ENCODE measurements at places on chromosomes 2 and 18.
A peak's percentile ranks its signal among the peaks of the same experiment; 100 is the strongest.

DNA sequence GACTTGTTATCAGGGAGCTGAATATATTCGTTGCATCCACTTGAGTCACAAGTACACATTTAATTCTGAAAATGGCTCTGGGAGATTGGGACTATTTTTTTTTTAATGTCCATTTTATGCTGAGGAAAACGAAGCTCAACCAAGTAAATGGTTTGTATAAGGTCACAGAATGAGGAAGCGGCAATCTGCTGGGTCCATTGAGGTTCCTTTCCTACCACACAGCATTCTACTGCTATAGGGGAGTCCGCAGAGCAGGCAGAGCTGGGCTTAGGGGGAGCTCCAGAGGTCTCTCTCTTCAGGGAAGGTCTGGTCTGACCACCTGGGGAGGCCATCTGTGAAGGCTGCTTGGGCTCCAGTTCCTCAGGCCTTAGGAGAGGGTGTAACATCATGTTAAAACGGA, 77.9 kb downstream of the MCFD2 start:
- H3K36me3 ChIP-seq = no peaks in the 10 kb centered on the region
- peaks cover 8% of the 10 kb centered on the region for H3K27me3 ChIP-seq
- H3K27ac ChIP-seq = no peak overlapping the region
- H3K4me1 ChIP-seq = peaks cover 5% of the 10 kb centered on the region
- DNase-seq = no peak

DNA sequence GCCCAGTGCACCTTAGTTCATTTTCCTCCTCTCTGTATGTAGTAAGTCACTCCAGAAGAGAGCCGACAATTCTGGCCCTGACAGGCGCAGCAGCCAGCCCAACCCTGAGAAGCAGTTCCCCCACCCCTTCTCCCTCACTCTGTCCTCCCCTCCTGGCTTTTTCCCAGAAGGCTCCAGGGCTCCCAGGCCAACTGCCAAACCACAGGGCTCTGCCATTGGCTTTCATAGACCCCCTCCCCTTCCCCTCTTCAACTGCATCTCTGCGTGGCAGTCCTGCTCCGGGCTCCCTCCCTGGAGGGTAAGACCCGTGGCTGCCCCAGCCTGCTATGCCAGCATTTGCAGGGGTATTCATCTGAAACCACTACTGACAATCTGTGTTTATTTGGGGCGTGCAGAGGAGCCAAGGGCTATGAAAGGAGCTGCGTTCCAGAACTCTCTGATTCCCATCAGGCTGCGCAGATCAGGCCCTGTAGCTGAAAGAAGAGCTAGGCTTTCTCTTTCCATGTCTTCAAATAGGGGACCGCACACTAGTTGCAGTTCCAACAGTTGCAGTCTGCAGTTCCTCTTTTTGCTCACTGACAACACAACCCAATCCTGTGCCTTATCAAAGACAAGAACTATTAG, 388.6 kb upstream of the TNP1 start:
- peaks cover 11% of the 10 kb centered on the region for H3K27me3 ChIP-seq
- H3K4me1 ChIP-seq = peaks cover 4% of the 10 kb centered on the region
- H3K36me3 ChIP-seq = no peaks in the 10 kb centered on the region
- no peak overlapping the region for H3K4me3 ChIP-seq
- H3K27ac ChIP-seq = no peak overlapping the region

- no peaks in the 10 kb centered on the region for H3K36me3 ChIP-seq
- DNase-seq = no peak
- H3K4me1 ChIP-seq = no peaks in the 10 kb centered on the region
- H3K27me3 ChIP-seq = peaks cover 3% of the 10 kb centered on the region
- no peak overlapping the region for H3K27ac ChIP-seq
Observed at GRCh38 chr2:225340923-225341322, 58.6 kb upstream of the NYAP2 start.

DNA sequence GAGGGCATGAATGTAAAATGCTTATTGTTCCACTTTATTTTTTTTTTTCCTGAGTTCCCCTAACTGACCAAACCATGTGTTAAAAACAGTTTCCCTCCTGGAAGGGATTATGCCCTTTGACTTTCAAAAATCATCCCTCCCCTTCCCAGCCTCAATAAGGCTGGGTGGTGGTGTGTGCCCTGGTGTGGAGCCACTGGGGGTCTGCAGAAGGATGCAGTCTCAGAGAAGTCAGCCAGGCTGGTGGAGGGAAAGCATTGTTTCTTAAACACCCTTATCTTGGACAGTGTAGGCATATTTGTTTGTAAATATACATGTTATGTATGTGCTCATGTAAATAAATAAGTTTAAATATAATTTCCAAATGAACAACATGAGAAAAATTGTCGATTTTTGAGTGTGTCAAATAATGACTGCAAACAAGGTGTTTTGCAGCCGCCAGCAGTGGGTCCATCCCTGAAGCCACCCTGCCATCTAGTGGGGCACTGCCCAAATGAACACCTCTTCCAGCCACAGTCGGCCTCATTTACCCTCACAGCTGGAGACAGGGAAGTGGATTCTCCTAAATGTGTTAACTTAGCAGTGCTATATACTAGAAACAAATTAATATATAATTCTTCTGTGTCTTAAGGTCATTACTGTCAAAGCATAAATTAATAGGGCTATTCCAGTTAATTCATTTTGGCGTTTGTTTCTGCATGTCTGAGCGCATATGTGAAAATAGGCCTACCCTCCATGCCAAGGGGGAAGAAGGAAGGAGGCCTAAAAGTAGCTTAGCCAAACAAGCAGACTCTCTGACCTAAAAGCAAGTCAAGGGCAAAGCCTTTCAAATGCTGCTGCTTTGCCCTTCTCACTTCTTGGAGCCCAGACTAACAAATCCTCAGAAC, 209.6 kb upstream of the PIK3C3 start:
- no peaks in the 10 kb centered on the region for H3K4me1 ChIP-seq
- no peak overlapping the region for H3K27ac ChIP-seq
- DNase-seq = peak; percentile 43
- H3K36me3 ChIP-seq = no peaks in the 10 kb centered on the region

- DNase-seq = no peak
- H3K27me3 ChIP-seq = peaks cover 17% of the 10 kb centered on the region
- H3K36me3 ChIP-seq = no peaks in the 10 kb centered on the region
- H3K27ac ChIP-seq = no peak overlapping the region
- H3K4me1 ChIP-seq = peaks cover 2% of the 10 kb centered on the region
Observed at GRCh38 chr2:168371273-168372019, 84.6 kb upstream of the CERS6 start.
